ENCODE measurements at places on chromosomes 16 and 17.
A peak's percentile ranks its signal among the peaks of the same experiment; 100 is the strongest.

GRCh38 chr16:85220125-85220839 is 108.0 kb upstream of the CIBAR2 start:
- DNase-seq = peak; percentile 85

DNA sequence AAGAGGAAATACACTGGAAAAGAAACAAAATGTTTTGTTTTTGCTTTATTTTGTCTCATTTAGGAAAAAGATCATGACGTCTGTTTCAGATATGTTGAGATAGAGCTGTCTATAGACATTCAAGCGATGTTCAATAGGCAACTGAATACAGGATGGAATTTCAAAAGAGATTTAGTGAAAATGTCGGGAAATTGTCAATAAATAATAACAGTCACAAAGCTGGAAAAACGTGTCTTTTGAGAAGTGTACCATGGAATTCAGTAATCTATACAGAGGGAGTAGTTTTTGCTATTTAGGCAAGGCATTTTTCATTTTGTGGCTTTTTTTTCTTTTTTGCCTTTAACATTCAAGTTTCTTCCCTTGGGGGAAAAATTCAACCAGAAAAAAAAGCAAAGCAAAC is 33.0 kb downstream of the TMEM100 start:
- no peak for DNase-seq

GRCh38 chr17:67511012-67511411 is 133.9 kb downstream of the PITPNC1 start:
- no peak for DNase-seq

GRCh38 chr17:67474081-67474661 is 97.1 kb downstream of the PITPNC1 start:
- no peak for DNase-seq

GRCh38 chr16:78116946-78117345 is 17.5 kb downstream of the WWOX start:
- no peak for DNase-seq

- no peak for DNase-seq
Observed at GRCh38 chr16:53042235-53042701, 10.4 kb downstream of the CHD9NB start.

GRCh38 chr16:58039829-58040495 is 14.4 kb downstream of the MMP15 start:
- DNase-seq = no peak

DNA sequence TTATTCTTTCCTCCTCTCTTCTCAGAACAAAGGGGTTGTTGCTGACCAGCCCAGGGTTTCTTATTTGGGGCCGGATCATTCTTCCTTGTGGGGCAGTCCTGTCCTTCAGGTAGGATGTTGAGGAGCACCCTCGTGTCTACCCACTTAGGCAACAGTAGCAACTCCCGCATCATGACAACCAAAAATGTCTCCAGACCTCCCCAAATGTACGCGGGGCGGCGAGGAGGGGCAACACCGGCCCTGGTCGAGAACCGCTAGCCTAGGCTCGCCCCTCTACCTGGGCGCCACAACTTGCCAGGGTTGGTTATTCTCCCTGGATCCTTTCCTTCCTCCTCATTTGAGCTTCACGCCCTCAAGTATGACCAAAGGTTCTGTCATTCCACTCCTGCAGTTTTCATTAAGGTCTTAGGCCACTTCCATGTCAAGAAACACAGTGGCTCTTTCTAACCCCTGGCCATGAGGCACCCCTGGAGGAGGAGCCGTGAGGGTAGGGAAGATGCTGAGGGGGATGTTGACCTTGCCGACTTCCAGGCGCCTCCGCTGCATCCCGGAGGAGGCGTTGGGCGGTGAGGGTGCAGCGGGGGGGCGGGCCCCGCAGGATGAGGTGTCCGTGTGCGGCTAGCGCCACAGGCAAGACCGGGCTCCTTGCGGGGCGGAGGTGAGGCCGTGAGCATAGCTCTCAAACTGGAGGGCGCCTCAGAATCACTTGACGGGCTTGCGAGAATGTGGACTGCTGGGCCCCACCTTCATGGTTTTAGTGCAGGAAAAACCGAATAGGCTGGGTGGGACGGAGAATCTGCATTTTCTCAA is 712 bp upstream of the SPECC1 start:
- DNase-seq = no peak

GRCh38 chr17:55301521-55302406 is 37.0 kb downstream of the HLF start:
- DNase-seq = no peak

DNA sequence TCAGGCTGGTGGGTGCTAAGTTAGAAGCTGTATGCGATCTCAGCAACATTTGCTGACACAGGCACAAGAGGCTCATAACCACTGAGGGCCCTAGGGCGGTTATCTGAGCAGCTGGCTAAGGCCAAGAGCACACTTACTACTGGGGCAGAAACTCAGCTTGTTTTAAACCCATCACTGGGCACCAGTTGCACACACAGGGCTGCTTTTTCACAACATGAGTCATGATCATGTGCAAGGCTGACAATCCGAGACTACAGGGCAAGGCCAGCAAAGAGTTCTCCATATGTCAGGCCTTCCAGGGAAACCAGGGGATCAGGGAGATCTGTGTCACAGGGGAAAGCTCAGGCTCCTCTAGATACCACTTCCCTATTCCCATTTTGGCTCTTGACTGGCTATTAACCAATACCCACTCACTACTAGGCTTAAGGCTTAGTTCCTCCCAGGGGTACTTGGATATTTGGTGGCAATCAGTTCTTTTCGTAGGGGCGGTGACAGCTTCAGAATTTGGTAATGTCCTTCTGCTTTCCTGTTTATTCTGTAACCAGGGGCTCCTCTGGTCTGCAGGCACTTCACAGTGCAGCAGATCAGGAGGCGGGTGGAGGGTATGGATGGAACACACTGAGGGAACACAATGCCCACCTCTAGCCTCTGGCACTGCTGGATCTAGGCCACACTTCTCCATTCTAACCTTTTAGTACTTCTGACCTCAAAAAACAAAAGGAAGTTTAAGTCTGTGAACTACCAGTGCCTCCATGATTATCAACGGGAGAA is 44.9 kb upstream of the ERN1 start:
- no peak for DNase-seq

DNA sequence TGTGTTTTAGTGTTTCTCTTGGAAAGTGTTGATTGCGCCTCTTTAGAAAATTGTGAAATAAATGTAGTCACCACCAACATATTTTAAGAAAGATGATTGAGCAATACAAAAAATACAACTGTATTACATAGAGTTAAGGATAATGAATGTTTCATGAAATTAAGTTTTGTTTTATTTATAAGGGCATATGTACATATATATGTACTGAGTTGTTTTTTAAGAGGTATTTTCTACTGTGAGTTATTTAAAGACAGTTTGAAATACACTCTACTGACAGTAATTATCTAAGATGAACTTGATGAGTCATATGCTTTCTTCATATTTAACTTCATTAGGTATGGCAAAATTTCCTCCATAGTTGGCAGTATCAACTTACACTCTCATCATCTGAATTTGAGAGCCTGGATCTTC is 411.7 kb downstream of the HS3ST3B1 start:
- no peak for DNase-seq

DNA sequence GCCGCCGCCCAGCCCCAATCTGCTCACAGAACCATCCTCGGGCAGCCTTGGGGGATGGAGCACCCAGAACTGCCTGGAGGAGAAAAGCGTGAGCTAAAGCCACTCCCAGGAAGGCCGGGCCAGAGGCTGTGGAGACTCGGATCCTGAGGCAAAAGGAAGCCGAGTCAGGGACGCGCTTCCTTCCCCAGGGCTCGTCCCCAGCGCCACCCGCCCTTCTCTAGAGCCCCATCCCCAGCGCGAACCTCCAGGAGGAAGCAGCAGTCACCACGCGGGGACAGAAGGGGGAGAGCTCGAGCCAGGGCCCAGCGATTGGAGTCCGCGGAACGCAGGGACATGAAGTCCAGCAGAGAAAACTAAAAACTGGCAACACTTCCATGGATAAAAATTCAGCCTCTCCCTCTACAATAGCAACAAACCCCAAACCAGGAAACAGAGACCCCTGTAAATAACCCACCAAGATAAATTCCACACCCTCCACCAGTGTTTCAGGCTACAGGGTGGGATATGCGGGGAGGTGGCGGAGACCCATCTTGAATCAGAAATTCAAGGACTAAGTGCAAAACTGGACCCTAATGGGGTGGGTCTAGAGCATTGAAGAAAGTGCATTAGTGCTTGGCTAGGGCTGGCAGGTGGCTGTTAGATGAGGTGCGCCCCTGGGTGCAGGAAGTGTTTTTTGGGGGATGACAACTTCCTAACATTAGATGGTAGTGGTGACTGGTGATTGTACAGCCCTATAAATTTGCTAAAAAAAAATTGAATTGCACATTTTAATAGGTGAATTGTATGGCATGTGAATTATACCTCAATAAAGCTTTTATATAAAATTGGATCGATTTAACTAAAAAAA is 116.1 kb upstream of the METRNL start:
- DNase-seq = no peak

GRCh38 chr17:17606416-17607000 is 15.0 kb upstream of the PEMT start:
- no peak for DNase-seq

- DNase-seq = no peak
Observed at GRCh38 chr17:74578979-74579378, 11.7 kb upstream of the CD300H start.

DNA sequence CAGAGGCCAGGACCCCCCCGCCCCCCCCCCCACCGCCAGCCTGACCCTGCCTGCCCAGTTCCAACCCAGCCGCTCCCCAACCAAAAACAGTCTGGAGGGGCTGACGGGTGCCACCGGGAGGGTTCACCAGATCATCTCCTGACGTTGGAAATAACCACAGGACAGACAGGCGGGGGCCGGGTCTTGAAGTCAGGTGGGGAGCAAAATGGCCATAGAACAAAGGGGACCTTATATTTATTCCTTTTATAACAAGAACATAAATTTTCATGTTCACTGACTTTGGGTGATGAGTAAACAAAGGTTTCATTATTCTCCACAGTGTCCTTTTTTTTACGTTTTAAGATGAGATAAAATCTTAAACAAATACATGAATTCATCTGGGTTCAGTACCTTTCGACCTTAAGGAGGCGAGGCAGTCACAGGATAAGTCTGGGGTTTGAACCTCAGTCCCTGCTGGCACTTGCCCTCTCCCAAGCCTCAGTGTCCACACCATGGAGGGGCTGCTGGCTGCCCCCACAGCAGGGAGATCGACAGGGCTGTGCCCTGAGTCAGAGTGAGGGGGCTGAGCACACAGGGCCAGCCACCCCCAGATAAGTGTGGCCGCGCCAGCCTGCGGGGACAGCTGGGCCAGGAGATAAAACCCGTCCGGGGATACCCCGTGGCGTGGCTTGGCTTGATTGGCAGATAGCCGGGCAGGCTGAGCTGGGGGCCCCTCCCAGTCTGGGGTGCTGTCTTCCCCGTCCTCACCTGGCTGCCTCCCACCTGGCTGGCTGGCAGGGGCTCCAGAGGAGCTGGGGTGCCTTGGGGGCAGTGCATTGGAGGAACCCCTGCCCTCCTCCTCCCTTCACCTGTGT is 15.0 kb downstream of the SLC7A5 start:
- DNase-seq = no peak

- DNase-seq = no peak
Observed at GRCh38 chr16:3356118-3356517, 429 bp downstream of the OR2C1 start.

DNA sequence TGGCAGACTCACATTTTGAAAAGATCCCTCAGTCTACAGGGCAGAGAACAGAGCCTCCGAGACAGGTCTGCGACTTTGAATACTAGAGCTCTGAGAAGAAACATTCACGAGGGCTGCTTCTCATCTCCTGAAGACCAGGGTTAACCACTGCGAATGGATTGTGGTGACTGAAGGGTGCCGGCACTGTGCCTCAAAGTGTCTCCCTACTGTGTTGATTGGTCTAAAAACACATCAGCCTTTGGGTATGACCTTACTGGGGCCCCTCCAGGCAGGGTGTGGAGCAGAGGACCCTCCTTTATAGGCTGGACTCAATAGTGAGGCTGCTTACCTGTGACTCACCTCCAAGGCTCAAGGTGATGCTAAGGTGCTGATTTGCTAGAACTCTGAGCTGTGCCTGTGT is 2.6 kb upstream of the LGALS9 start:
- no peak for DNase-seq

DNA sequence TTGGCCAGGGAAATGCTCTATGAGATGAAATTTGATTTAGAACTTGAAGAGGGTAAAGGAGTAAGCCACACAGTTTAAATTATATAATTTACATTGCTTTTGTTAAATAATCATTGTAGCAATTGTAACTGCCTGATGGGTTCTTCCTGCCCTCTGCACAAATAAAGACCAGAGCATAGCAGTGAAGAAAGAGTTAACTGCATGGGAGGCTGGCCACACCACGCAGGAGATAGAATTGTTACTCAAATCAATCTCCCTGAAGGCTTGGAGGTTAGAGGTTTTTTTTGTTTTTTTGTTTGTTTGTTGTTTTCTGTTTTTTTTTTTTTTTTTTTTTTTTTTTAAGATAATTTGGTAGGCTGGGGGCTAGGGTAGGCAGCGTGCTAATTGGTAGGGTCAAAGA is 467.0 kb upstream of the GOT2 start:
- DNase-seq = no peak

DNA sequence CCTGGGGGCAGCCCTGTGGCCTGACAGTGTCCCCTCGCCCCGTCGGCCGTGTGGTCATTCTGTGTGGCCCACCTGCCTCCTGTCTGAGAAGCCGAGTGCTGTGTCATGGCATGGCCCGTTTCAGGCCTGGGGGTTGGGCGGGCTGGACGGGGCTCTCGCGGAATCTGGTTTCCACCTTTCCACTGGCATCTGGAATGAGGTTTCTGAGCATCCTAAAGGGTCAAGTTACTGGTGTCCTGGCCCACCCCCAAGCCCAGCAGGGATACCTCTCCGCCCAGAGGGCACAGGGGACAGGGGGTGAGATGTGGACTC is 7.8 kb downstream of the DBNDD1 start:
- DNase-seq = no peak

- no peak for DNase-seq
Observed at GRCh38 chr16:2235695-2236336, 428 bp upstream of the DNASE1L2 start.

DNA sequence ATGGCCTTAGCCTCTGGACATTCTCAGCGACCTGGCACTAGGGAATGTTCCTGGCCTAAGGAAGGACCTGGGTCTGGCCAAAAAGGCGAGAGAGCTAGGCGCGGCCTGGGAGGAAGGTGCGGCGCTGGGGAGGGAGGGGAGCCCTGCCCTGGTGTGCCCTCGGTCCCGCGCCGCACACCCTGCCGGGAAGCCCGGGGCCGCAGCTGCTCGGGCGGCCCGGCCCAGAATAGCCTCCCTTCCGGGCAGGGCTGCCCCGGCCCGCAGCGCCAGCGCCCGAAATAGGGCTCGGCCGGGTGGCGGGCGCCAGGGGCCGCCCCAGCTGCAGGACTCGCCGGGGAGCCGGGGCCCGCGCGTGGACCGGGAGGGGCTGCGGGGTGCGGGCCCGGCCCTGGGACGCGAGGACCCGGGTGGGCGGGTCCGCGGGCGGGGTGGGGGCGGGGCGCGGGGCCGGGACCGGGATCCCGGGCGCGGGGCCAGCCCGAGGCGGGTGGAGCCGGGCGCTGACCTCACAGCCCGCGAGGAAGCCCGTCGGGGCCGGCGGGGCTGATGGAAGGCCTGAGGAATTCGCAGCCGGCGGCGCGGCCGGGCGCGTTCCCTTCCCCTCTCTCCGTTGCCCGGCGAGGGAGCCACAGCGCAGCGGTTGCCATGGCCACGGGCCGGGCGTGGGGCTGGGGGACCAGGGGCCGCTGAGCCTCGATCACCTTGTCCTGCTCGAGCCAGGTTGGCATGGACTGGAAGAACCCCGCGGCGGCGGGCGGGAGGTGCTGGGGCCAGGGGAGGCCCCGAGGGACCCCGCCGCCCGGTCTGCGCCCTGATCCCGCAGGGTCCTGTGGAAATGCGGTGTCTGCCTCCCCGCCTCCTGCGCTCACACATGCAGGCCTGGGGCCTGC is 18.1 kb downstream of the SOCS3 start:
- DNase-seq = peak; percentile 67

Data from H4 (cell line).